AG08396 (cell line): ENCODE measurements at places on chromosomes 12 and 14.

- DNase-seq: no peak
Observed at GRCh38 chr14:69711881-69712560, 54.9 kb upstream of the SRSF5 start.

DNA sequence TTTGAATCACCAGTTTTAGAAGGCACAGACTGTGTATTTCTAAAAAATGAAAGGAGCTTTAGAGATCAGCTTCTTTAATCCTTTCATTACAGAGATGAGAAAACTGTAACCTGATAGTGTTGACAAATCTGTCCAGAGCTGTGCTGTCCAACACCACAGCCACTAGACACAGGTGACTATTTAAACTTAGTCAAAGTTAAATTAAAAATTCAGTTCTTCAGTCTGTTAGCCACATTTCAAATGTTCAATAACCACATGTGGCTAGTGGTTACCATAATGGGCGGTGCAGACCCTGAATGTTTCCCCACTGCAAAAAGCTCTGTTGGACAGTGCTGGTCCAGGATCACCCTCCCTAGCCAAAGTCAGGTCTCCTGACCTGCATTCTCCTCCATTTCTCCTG, 21.6 kb downstream of the DAD1 start:
- no peak for DNase-seq

DNA sequence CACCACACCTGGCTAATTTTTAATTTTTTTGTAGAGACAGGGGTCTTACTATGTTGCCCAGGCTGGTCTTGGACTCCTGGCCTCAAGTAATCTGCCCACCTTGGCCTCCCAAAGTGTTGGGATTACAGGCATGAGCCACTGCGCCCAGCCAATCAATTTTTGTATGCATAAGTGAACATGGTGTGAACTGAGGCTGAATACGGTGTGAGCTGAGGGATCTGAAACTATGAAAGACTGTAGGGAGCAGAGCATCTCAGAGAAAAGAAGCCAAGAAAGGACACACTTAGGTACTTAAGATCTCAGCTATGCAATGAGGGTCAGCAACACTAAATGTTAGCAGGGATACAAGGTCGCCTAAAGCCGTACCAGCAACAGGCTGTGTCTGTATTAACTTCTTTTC, 54.1 kb downstream of the KSR2 start:
- no peak for DNase-seq

- DNase-seq: no peak
Observed at GRCh38 chr14:78758333-78758732, 588.2 kb downstream of the NRXN3 start.

GRCh38 chr12:120668091-120668867, 18.7 kb upstream of the MLEC start:
- no peak for DNase-seq

- no peak for DNase-seq
Observed at GRCh38 chr14:99216191-99216590, 55.8 kb downstream of the BCL11B start.
